ENCODE measurements at places on chromosomes 4 and X.

DNA sequence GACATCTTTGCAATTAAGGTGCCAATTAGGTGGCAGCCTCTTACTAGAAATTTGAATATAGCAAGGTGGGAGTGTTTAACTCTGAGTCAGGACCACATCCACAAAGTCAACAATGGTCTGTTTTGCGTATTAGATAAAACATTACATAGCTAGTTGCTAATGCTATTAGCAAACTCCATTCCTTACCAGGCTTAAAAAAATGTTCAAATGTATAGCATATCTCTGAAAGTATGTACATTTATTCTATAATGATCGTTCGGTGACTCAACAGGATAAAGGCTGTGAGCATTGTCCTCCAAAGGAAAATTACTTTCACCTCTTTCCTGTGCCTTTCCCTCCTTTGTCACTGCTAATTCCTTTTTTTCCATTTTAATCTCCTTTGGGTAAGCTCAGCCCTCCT lies 74.5 kb downstream of the SYTL5 start:
- H3K4me3 ChIP-seq = no peak overlapping the region
- no peaks in the 10 kb centered on the region for H3K4me1 ChIP-seq
- no peaks in the 10 kb centered on the region for H3K36me3 ChIP-seq
- DNase-seq = no peak

GRCh38 chr4:48844843-48845242 lies 14.0 kb downstream of the OCIAD1 start:
- H3K27ac ChIP-seq = no peak overlapping the region
- no peak overlapping the region for H3K4me3 ChIP-seq
- no peaks in the 10 kb centered on the region for H3K36me3 ChIP-seq
- no peaks in the 10 kb centered on the region for H3K4me1 ChIP-seq
- no peak for DNase-seq

DNA sequence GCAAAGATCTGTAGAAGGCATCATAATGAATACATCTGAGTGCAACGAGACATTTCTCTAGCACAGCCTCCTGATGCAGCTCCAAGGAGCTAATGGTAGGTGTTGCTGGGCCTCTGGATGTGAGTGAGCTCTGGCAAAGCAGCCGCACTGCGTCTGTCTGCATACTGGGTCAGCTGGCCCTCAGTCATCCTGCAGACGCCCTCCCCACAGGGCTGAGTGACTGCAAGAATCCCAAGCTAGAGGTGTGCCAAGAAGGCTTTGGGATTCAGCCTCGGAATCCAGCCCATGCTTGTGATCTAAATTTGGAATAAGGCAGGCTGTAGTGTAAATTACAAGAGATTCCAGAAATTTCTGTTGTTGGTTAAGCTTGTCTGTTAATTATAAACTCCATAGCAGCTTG lies 18.5 kb downstream of the HERC3 start:
- no peaks in the 10 kb centered on the region for H3K27me3 ChIP-seq
- H3K4me3 ChIP-seq = no peak overlapping the region
- H3K27ac ChIP-seq = no peak overlapping the region
- DNase-seq = no peak

DNA sequence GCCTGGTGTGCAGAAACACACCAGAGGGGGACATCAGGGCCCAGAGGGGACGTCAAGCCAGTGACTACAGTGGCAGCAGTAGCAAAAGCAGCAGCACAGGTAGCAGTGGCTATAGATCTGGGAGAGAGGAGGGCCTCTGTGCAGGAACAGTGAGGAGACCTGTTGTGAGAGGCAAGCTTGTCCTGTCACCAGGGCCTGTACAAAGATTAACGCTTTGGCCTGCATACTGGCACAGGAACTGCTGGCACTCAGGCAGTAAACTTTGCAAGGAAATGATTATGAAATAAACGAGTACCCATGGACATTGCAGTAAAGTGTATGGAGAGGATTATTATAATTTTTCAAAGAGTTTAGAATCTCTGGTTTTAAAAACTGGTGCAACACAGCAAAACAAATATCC lies 5.5 kb upstream of the PHF8 start:
- peaks cover 4% of the 10 kb centered on the region for H3K4me1 ChIP-seq
- no peak overlapping the region for H3K4me3 ChIP-seq
- no peak overlapping the region for H3K27ac ChIP-seq
- DNase-seq = no peak
- H3K27me3 ChIP-seq = no peaks in the 10 kb centered on the region

DNA sequence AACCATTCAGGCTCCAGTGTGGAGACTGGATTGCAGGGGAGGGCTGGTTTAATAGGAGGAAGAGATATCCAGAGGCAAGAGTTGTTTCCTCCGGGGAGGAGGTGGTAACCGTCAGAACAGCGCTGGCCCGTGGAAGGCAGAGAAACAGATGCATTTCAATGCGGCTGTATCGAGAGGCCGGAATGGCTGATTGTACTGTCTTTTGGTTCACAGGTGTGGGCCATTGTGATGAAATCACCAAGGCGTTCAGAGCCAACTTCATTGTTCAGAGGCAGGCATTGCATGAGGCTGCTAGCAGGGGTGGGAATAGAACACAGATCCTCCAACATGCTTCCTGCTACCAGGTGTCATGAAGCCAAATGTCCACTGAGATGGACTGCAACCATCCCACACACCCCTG lies 53.0 kb downstream of the SHOX start:
- no peak for DNase-seq
- H3K27ac ChIP-seq = no peak overlapping the region
- no peak overlapping the region for H3K4me3 ChIP-seq
- H3K36me3 ChIP-seq = no peaks in the 10 kb centered on the region
- H3K27me3 ChIP-seq = no peaks in the 10 kb centered on the region

All from GM12878 (cell line).